Hippocampal formation (tissue), 2 donors: ENCODE measurements at places on chromosomes 2 and 18.

- DNase-seq, result no peak
These were observed 109.1 kb downstream of the MYCN start for GRCh38 chr2:16049406-16049805.

- no peak for DNase-seq
These were observed 116.0 kb downstream of the MAP3K20 start for GRCh38 chr2:173191601-173192000.

DNA sequence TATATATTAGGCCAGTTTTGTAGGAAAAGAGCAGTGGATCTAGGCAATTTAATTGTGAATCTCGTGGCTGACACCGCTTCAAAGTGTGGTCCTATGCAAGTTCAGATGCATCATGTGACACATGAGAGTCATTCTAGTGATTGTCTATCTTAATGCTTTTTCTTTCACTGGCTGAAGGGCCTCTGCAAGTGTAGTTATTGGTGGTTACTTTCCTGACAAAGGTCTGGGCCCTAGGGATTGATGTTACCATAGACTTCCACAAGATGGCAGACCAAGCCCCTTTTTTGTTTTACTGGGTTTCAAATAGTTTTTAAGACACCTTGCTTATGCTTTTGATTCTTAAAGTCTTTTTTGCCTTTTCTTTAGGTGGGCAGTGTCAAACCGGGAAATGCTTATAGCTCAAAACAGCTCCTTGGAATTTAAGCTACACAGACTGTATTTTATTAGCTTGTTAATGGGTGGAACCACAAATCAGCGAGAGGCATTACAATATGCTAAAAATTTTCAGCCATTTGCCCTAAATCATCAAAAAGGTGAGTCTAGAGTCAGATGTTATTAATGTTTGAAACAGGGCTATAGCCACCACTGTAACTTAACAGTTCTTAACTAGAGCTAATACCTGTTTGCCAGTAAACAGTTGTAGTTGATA, 25.9 kb downstream of the CD8A start:
- DNase-seq, result no peak

- DNase-seq, result no peak
These were observed 238.7 kb downstream of the TFCP2L1 start for GRCh38 chr2:121046335-121046734.

DNA sequence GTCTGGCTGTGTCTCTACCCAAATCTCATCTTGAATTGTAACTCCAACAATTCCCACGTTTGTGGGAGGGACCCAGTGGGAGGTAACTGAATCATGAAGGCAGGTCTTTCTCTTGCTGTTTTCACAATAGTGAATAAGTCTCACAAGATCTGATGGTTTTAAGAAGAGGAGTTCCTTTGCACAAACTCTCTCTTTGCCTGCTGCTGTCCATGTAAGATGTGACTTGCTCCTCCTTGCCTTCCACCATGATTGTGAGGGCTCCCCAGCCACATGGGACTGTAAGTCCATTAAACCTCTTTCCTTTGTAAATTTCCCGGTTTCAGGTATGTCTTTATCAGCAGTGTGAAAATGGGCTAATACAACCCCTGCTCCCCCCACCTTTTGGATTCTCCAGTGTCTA, 23.8 kb downstream of the VWA3B start:
- no peak for DNase-seq

DNA sequence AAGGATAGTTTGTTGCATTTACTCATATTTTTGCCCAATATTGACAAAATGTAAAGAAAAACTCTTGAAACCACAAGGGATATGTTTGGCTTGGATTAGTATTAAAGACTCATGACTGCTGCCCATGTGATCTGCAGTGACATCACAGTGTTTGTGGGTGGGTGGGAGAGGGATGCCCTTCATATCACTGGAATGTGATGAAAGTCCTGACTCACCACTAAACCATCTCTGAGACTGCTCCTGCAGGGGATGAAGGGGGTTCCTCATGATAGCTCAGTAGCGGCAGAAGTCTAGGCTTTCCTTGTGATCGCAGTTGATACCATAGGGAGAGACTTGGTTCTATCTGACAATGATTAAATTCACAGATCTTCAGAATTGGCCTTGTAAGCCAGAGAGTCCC, 451.2 kb downstream of the CNTNAP5 start:
- DNase-seq, result no peak

GRCh38 chr18:5608846-5609245, 65.0 kb upstream of the EPB41L3 start:
- no peak for DNase-seq

DNA sequence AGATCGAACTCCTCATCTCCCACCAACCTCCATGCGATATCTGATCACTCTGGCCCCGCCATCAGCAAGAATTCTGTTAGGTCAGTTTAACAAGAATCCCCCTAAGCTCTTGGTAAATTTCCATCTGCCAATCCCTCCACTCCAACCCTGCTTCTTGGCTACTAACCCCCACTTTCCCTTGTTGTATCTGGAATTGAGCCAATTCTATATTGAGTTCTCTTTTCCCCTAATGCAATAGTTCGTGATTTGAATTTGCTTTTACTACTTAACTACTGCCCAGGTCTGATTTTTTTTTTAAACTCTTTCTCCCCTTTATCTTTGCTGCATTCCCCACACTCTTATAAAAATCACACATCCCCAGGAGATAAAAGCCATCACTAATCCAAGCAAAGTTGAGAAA, 159.3 kb upstream of the STK17B start:
- DNase-seq, result no peak

- DNase-seq, result no peak
These were observed 54.2 kb downstream of the G6PC2 start for GRCh38 chr2:168955321-168955720.
